ENCODE measurements at places on chromosomes 2 and 18.

GRCh38 chr2:170344663-170345346, 166.9 kb downstream of the MYO3B start:
- no peak for DNase-seq

GRCh38 chr18:49911427-49911826, 98.1 kb upstream of the ACAA2 start:
- no peak for DNase-seq

GRCh38 chr18:43161528-43161927, 46.0 kb upstream of the RIT2 start:
- DNase-seq: peak; percentile 24

DNA sequence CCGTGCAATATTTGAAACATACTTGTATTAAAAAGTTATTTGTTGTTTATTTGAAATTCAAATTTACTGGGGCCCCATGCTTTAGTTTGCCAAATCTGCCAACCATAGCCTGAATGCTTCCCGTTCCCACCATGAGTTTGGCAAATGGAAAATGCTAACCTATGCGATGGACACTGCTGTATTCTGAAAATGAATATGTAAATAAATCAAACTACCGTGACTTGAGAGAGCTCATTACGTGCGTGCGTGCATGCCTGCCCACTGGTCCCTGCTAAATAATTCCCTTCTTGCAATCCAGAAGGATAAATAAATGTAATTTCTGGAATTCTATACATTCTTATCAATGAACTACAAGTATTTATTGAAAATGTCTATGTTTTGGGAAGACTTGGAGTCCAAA, 3.2 kb downstream of the BOD1L2 start:
- DNase-seq: no peak

- no peak for DNase-seq
These were observed 687.7 kb downstream of the ARHGAP15 start for GRCh38 chr2:143816916-143817315.

- DNase-seq: no peak
These were observed 39.5 kb downstream of the UGP2 start for GRCh38 chr2:63881205-63881604.

DNA sequence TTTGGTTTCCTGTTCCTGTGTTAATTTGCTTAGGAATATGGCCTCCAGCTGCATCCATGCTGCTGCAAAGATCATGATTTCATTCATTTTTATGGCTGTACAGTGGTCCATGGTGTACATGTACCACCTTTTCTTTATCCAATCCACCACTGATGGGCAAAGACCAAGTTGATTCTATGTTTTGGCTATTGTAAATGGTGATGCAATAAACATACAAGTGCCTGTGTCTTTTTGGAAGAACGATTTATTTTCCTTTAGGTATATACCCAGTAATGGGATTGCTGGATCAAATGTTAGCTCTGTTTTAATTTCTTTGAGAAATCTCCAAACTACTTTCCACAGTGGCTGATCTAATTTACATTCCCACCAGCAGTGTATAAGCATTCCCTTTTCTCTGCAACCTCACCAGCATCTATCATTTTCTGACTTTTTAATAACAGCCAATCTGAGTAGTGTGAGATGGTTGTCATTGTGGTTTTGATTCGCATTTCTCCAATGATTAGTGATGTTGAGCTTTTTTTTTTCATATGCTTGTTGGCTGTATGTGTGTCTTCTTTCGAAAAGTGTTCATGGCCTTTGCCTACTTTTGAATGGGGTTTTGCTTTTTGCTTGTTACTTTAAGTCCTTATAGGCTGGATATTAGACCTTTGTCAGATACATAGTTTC, 19.4 kb downstream of the EXOC6B start:
- DNase-seq: no peak

DNA sequence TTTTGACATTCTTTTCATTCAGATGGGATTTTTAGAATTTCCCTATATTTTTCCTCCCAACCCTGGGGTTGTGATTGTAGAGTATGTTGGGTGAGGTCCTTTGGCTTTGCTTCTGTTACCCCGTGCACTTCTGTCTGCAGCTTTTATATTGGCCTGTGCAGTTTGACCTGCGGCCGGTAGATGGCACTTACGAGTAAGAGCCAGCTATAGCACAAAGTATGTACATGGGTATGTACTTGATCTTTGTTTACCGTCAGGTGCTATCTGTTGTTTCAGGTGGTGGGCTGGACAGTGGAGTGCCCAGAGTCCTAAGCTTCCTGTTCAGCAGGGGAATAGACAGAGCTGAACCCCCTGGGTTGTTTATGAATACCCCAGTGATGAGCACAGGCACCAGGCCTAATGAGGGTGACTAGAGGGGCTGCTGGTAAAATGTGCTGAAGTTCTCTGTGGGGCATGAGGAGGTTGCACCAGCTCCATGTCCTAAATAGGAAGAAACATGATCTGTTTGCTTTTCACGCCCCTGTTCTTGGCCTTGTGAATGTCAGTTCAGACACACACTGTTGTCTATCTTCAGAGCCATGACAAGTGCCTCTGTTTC, 58.9 kb upstream of the THUMPD2 start:
- no peak for DNase-seq

DNA sequence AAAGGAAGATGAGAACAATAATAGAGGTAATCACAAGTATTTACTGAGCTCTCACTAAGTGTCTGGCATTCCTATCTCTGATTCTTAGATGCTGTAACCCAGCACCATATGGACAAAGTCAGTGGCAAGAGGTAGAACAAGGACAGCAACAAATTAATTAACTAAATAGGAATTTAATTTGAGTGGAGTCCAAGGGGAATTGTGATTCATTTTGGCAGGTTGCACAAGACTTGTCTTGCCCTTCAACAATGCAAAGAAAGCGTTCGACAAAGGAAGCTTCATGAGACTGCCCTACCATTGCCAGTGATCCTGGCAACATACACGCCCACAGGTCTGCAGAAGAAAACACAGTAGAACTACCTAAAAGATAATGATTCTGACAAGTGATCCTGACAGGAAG, 221.6 kb downstream of the RBM43 start:
- DNase-seq: no peak

- no peak for DNase-seq
These were observed 22.6 kb downstream of the MTX2 start for GRCh38 chr2:176291809-176292283.

- peak; percentile 77 for DNase-seq
These were observed at the start of gene ARHGAP28 for GRCh38 chr18:6729247-6730091. ARHGAP28 (plus strand) TSS chr18:6729716; CDS start chr18:6729822, 106 bp downstream.

DNA sequence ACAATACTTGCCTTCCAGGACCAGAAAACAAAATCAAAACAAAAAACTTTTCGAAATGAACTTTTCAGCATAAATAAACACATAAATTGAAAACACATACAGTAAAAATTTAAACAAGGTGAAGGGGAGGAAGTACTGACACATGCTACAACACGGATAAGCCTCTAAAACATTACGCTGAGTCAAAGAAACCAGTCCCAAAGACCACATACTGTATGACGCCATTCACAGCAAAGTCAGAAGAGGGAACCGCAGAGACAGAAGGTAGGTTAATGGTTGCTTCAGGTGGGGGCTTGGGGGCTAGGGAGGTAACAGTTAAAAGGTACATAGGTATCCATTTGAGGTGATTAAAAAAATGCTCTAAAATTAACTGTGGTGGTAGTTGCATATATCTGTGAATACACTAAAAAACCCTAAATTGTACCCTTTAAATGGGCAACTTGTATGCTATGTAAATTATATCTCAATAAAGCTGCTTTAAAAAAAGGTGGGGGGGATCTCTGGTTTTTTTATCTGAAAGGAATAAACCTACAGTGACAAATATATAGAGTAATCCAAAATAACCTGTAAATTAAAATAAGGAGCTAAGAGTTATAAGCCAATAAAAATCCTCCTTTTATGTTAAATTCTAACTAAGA, 7.1 kb downstream of the COX7A2L start:
- no peak for DNase-seq

All from fibroblast of the conjunctiva (primary cell).